ENCODE measurements at places on chromosomes 11 and 22. TPM values are rescaled to one million over a fixed set of nuclear protein-coding genes. Genes with fewer than 3 reads are reported as not detected.

DNA sequence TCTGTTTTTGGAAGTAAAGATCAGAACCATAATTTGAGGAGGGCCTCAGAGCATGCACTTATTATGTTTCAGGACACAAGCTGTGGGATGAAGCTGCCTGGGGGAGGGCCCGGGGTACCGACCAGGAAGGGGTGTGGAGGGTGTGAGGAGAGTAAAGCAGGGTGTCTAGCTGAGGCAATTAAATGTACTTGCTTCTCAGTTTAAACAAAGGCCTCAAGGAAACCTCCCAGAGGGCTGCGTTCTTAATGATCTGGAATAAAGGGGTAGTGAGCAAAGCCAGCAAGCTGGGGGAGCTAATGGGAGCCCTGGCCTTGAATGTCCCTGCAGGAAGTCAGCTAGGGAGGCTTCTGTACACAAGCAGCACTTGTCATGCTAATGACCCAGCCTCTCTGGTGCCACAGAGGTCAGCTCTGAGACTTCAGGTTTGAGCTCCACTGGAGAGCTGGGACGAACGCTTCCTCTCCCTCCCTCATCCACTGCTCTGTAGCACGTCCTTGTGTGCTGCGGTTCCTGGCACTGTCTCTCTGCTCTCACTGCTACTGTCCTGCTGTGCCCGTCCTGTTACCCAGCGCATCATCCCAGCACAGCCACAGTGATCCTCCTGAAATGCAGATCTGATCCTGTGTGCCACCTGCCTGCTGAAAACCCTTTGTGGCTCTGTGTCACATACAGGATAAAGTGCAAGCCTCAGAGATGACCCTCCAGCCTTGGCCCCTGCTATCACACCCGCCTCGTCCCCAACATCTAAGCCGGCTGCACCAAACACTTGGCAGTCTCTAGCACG lies 159.7 kb downstream of the DBX1 start:
- DNase-seq = peak; percentile 48

DNA sequence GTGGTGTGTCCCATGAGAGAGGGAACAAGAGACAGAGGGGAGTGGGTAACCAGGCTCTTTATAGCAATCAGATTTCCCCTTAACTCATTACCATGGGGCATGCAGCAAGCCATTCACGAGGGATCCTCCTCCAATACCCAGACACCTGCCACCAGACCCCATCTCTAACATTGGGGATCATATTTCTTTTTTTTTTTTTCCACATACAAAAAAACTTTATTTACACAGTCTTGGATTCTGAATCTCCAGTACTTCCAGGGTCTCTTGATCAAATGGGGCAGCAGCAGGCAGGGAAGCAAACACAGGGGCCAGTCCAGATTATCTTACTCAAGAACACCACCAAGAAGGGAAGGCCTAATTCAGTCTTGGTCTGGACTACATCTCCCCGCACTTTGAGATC lies 4.3 kb downstream of the DLAT start:
- DNase-seq = no peak

DNA sequence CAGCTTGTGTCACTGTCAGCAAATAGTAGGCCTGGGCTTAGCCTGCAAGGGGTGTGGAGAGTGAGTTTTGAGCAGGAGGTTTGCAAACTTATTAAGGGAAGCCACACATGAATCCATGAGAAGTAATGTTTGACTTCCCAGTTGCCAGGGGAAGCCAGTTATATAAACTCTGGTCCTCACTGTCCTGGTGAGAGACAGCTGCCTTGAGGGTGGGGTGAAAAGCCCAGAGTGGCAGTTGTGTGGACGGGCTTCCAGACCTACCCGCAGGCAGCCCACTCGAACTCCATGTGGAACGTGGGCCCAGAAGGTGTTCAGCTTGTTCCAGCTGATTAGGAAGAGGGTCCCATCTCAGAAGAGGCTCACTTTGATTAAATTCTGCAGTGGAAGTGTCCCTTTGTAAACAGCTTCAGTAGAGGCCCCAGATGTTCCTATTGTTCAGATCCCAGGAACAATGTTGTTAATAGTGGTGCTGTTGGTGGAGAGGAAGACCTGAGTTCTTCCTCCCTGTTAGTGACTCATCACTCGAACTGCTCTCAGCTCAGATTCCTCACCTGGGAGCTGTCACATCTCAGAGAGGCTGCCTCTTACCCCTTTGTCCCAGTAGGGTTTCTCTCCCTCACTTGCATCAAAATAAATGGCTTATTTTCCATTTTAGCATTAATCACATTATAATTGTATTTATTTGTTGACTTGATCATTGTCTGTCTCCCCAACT lies 63.4 kb downstream of the GRAMD1B start:
- DNase-seq = no peak

DNA sequence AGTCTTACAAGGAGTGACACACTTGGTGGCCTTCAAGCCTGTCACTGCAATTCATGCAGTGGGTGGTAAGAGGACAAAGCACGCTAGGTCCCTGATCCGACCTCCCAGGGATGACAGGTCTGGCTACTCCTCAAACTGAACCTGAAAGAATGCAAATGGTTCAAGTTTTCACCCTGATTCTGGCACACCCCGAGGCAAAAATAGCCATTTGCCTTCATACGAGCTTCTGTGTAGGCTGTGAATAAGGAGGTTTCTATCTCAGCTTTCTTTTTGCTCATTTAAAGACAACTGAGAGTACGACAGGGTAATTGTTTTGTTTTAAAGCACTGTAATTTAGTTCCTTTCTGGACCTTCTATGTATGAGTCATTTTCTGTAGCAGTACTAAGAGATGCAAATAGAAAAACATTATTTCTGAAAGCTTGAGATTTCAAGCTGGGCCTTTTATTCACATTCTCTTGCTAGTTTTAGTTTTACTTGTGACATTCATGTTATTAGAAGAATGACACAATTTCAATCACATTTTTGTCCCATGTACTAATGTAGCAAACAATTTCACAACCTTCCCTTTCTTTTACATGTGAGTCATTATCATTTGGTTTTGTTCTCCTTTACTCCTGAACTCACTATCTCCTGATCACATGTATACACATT lies 56.6 kb upstream of the FDX1 start:
- DNase-seq = no peak

DNA sequence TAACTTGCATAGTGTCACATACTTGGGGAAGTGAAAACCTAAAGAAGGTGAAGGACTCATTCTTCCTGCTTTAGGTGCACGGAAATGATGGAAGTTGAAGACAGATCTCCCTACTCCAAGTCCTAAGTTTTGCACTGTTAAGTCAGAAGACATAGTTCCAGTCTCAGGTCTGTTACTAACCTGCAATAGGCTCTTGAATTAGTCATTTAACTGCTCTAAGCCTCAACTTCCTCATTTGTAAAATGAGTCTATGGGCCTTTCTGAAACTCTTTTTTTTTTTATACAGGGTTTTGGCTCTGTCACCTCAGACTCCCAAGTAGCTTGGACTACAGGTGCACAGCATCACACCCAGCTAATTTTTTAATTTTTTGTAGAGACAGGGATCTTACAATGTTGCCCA lies 30.8 kb upstream of the POU2AF1 start:
- DNase-seq = no peak

DNA sequence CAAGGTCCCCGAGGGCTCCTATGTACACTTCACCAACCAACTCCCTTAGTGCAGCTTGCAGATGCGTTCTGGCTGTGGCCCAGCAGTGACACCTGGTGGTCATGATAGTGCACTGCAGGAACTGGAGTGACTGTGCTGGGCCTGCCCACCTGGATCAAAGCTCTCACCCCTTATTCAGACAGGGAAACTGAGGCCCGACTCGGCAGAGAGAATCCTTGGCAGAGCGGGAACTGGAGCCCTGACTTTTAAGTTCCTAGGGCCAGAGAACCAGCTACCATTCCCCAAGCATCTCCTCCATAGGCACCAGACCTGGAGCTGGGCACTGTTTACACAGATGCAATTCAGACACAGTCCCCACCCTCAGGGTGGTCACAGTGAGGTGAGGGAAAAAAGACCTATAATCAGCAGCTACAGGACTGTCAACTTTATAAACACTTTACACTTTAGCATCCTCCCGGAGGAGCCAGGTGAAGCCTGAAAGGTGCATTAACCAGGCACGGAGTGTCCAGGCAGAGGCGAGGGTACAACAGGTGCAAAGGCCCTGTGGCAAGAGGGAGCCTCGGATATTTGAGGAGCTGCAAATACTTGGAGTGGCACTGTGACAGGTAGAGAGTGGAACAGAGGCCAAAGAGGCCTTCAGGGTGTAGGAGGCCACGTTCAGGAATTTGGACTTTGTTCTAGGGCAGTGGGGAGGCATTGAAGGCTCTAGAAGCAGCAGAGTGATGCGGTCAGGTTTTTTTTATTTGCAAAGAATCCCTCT lies 22.0 kb downstream of the RHBDD3 start:
- no peak for DNase-seq

DNA sequence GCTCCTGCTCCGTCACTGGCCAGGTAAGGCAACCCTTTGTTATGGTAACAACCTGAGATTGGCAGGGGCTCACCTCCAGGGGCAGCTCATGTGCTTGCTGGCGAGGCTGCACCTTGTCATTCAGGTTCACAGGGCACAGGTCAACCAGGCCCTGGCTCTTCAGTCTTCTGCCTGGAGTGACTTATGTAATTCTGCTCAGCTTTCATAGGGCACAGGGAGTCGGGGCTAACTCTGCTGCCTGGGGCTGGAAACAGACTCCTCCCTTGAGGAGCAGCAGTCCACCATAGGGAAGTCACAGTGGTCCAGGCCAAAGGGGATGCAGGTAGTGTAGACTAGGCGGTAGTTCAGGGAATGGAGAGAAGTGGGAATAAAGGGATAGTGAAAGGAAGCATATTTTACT lies 1.5 kb upstream of the MIF start:
- DNase-seq = no peak

- DNase-seq = no peak
These were observed 12.1 kb upstream of the OR10A5 start for GRCh38 chr11:6833356-6833755.

DNA sequence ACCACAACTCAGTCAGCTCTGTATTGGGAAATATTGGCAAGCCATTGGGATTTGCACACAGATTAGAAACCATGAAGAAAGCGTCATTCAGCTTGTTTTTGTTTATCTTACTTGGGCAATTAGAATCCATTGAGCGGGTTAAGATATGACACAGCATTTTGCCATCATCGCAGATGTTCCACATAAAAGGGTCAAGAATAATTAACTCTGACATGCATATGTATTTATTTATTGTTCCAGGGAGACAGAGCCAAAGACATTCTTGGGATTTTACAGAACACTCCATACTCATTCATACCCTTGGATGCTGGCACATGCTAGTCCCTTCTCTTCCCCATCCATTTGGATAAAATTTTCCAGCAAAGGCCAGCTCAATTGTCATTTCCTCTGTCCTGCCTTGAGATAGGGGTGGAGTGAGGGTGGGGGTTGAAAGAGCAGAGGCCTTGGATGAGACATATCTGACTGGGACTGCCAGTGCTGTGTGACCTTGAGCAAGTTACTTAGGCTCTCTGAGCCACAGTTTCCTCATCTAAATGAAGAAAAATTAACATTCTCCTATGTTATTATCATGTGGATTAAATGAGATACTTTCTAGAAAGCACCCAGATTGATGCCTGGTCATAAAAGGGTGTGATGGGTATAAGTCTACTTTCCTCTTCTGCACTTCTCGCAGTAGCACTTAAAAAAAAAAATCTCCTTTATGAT lies 179.7 kb downstream of the RRAS2 start:
- DNase-seq = no peak

GRCh38 chr11:120771551-120772060 lies 252.3 kb upstream of the TBCEL start:
- DNase-seq = no peak

DNA sequence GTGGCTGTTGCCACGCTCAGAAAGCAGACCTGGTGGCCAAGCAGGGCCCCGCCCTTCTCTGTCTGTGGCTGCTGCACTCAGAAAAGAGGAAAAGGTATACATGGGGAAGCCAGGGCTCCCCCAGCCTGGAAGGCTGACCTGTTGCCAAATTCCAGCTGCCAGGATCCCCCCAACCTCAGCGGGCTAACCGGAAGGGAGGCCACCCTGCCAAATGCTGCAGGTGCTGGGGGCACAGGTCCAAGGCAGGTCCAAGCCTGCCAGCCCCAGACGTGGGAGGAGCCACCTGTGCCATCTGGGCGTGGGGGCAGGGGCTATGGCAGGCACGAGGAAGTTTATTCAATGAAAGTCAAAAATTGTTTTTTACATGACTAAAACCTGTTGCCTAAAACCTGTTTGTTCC lies 2.6 kb downstream of the NPTXR start:
- no peak for DNase-seq

GRCh38 chr11:13358596-13359270 lies 81.1 kb downstream of the BMAL1 start:
- no peak for DNase-seq

- DNase-seq = no peak
These were observed 1.8 kb upstream of the DUSP8 start for GRCh38 chr11:1573903-1574237.

- DNase-seq = no peak
These were observed 133.9 kb upstream of the BMAL1 start for GRCh38 chr11:13143486-13144297.

- no peak for DNase-seq
These were observed 19.7 kb upstream of the CTTN start for GRCh38 chr11:70378506-70379134.

GRCh38 chr11:128731041-128731663 lies 37.3 kb downstream of the FLI1 start:
- DNase-seq = no peak

DNA sequence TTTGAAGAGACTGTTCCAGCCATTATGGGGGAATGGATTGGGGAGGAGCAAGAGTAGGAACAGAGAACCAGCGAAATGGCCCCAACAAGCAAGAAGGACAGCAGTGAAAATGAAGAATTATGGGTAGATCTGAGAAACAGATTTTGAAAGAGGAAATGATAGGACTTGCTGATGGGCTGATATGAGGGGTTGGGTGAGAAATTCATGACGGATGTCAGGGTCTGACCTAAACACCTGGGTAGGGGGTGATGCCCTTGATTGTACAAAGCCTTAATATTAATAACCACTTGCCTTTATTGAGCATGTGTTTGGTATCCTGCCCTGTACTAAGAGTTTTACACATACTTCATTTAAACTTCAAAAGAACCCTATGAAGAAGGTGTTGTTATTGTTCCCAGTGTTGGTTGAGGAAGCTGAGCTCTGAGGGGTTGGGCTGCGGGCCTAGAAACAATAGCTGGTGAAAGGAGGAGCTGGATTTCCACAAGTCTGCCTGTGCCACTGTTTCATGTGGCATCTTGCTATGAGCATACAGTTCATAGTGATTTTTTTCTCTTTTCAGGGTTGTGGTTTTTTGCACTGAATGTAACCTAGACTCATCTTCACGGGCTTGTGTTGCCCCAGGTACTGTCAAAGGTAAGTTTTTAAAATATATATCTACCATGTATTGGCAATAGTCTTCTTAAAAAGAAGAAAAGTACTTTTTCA lies 61.1 kb upstream of the TNRC6B start:
- no peak for DNase-seq

OR6T1 gene
- total RNA-seq = not detected

WNT11 gene
- 0.63 TPM for total RNA-seq

TPBGL gene
- 2.4 TPM for total RNA-seq

ART1 gene
- total RNA-seq = not detected

NTM gene
- 133 TPM for total RNA-seq

KIF18A gene
- total RNA-seq = 0.17 TPM

ADAMTS15 gene
- total RNA-seq = 0.77 TPM

DHCR7 gene
- total RNA-seq = 85.7 TPM

AGBL2 gene
- 1.0 TPM for total RNA-seq

ANO5 gene
- total RNA-seq = 14.2 TPM

OR8G1 gene
- total RNA-seq = not detected

RAB39A gene
- 5.6 TPM for total RNA-seq

MADD gene
- total RNA-seq = 239 TPM

OR4A16 gene
- not detected for total RNA-seq

Measured in dorsolateral prefrontal cortex (tissue), 122 donors.